ENCODE measurements at places on chromosomes 13 and 19. TPM values are rescaled to one million over a fixed set of nuclear protein-coding genes. Genes with fewer than 3 reads are reported as not detected.

The LINGO3 gene
- not detected for total RNA-seq

The PALM3 gene
- total RNA-seq, result 0.88 TPM

The AMER2 gene
- not detected for total RNA-seq

The KCNN4 gene
- 1.4 TPM for total RNA-seq

The RETN gene
- total RNA-seq, result 1.4 TPM

The CDC42EP5 gene
- 25.0 TPM for total RNA-seq

- no peak for DNase-seq
Measured at GRCh38 chr13:58247080-58247479, 615.5 kb downstream of the PCDH17 start.

GRCh38 chr13:114095486-114095885 is 36.9 kb downstream of the RASA3 start:
- no peak for DNase-seq

DNA sequence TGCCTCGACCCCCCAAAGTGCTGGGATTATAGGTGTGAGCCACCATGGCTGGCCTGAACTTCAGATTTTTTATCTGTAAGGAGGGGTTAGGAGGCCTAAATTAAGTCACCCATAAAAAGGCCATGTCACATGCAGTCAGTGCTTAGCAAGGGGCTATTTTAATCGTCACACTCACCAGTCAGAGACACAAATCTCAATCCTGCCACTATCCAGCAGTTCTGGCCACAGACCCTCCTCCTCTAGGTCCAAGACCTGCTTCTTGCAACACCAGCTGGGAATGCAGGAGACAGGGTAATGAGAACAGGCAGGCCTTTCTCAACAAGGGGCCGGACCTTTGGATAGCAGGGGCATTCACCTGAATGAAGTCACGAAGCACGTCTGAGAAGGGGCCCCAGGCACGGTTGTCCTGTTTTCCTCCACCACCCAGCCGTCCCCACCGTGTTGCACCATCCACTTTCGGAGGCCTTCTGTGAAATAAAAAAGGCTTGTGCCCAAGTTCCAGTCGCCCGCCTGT is 1.4 kb downstream of the FBXO27 start:
- no peak for DNase-seq

- no peak for DNase-seq
Measured at GRCh38 chr19:35000647-35001501, 751 bp downstream of the GRAMD1A start.

All from left cardiac atrium (tissue), 4 donors.